ENCODE measurements at places on chromosomes 5 and 9.

DNA sequence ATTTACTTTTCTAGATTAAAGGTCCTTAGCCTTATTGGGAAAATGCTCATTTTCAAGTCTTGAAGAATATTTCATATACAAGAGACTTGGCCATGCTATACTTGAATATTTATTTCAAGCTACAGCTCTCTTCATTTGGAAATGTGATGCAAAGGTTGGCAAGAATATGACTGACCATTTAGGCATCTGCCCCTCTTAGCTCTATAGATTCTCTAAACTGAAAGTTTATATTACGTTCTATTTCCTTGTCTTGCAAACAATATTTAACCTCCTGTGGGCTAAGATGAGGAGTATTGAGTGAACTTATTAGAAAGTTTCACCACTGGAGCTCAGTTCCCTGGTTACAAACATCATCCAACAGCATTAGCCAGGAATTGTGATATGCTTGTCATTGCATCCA lies 593.1 kb downstream of the MAT2B start:
- DNase-seq: no peak

GRCh38 chr5:40842351-40842750 lies 1.2 kb downstream of the CARD6 start:
- no peak for DNase-seq

DNA sequence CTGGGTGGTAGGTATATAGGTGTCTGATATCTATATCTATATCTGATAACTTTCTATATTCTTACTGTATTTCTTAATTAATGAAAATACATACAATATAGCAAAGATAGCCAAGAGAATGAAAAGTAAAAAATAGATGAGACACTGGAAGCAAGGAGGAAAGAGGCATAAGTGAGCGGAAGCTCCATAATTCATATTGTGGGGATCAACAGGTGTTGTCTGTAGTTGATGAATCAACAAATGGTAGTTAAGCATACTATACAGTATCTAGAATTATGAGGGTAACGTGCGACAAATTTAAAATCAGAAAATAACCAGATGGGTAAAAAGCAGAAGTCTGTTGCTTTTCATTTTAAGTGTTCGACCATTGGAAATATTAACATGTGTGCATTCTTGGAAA lies 7.1 kb downstream of the SPTLC1 start:
- DNase-seq: no peak

- DNase-seq: no peak
Observed at GRCh38 chr5:178672630-178673029, 45.8 kb upstream of the CLK4 start.

GRCh38 chr5:141040093-141040770 lies 10.9 kb upstream of the PCDHB1 start:
- no peak for DNase-seq

DNA sequence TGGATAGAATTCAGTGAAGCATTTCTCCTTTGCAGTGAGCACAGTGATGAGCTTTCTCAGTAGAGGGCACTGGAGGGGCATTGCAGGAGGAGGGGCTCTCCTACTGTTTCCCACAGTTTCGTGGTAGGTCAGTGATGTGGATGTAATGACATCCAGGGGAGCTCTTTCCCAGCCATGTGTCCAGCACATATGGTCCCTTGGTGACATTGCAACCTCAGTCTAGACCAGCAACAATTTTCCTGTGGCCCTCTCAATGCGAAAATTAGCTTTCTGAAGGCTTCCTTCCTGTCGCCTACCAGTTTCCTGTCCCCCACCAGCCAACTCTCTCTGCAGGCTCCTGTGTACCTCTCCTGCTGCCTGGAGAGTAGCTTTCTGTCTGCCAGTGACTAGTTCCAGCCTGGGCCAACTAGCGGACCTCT lies 6.9 kb upstream of the PDCL start:
- DNase-seq: no peak
